ENCODE measurements at places on chromosomes 12 and 14.

GRCh38 chr12:6966351-6966750 lies 4.1 kb downstream of the PHB2 start:
- DNase-seq = no peak

DNA sequence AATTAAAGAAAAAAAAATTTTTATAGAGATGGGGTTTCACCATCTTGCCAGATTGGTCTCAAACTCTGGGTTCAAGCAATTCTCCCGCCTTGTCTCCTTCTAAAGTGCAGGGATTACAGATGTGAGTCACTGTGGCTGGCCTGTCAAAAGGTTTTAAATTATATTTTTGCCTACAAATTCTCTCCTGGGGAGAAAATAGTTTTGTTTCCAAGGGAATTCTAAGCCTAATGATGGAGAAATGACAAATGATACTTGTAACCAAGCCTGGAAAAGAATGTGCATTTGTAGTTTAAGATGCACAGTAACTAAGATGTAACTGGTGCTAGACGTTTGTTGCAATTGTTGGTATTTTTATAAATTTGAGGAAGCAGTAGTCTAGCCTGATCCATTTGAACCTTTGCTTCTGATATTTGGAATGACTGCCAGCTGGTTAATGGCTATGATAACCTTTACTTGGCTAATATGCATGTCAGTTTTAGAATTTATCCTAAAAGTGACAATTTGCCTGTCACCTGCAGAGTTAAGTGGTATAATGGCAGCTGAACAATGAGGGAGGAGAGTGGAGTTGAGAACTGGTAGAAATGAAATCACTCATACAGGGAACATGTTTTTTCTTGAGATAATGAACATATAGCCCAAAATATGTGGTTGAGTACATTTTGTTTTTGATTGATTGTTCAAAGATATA lies 148.0 kb downstream of the FUT8 start:
- no peak for DNase-seq

DNA sequence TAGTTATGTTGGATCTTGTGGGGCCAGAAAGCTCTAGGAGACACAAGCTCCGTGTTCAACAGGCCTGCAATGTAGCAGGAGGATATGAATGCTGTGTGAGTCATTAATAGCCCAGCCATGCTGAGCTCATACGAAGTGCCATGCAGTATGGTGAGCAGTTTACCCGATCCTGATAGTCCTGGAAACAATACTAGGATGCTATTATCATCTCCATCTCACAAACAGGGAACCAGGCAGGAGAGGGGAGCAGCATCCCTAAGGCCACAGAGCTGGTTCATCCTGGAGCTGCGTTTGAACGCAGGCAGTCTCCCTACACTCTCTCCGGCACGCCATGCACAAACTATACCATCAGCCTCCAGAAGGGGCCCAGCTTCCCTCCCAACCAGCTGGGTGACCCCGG lies 20.5 kb downstream of the TTC7B start:
- peak; percentile 60 for DNase-seq

- DNase-seq = no peak
Measured at GRCh38 chr14:35221462-35221861, 70.7 kb upstream of the PSMA6 start.

DNA sequence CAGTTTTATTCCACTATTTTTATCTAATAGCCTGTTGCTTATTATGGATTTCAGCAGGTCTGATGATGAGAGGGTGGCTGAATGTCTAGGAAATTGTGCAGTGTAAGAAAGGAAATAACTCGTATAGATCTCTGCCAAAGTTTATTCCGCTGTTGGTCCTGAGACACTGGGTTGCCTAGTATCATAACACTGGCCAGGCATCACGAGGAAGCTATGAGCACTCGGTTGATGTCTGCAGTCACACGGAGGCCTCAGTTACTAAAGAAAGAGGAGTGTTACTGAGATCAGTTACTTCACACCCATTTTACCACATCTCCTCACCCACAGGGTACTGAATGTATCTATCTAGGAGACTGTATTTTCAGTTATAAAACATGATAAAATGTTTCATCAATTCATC lies 21.9 kb downstream of the BHLHE41 start:
- DNase-seq = no peak

- no peak for DNase-seq
Measured at GRCh38 chr14:51821822-51822221, 38.6 kb upstream of the GNG2 start.

- peak; percentile 89 for DNase-seq
Measured at GRCh38 chr14:92846162-92846897, 52.2 kb downstream of the GOLGA5 start.

- DNase-seq = no peak
Measured at GRCh38 chr12:11598900-11599299, 50.6 kb upstream of the ETV6 start.
